ENCODE measurements at places on chromosomes 16 and 17.

- no peak overlapping the region for H3K4me3 ChIP-seq
- H3K27ac ChIP-seq: no peak overlapping the region
- H3K36me3 ChIP-seq: no peaks in the 10 kb centered on the region
- H3K4me1 ChIP-seq: no peaks in the 10 kb centered on the region
- DNase-seq: no peak
- no peaks in the 10 kb centered on the region for H3K27me3 ChIP-seq
Observed at GRCh38 chr16:2726923-2727322, 6.9 kb upstream of the PRSS27 start.

DNA sequence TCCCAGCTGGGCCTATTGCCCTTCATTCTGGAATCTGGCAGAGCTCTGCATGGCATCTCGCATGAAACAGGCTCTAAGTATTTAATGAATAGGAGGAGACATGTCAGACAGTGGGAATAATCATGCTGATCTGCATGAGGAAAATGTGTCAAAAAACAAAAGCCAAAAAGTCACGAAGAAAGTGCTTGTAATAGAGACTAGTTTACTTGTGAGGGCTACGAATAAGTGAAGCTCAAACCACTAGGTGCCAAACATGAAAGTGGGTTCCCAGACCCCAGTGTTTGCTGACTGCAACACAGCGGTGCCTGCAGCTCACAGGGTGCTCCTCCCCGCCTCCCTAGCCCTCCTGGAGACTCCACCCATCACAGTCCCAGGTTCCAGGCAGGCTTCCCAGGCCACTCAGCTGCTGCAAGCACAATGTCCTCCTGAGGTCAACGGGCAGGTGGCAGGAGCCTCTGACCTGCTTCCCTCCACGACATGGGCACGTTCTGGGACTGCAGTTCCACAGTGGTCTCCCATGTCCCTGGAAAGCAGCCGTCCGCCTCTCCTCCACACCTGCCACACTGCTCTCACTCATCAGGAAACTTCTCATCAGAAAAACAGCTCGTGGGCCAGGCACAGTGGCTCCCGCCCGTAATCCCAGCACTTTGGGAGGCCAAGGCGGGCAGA lies 96.5 kb downstream of the ANKRD11 start:
- H3K4me1 ChIP-seq: peaks cover 10% of the 10 kb centered on the region
- H3K27me3 ChIP-seq: no peaks in the 10 kb centered on the region
- no peak for DNase-seq
- no peak overlapping the region for H3K27ac ChIP-seq
- H3K4me3 ChIP-seq: no peak overlapping the region

GRCh38 chr16:55116165-55116920 lies 185.7 kb downstream of the IRX5 start:
- no peak overlapping the region for H3K27ac ChIP-seq
- no peak for DNase-seq
- H3K36me3 ChIP-seq: no peaks in the 10 kb centered on the region
- H3K4me1 ChIP-seq: no peaks in the 10 kb centered on the region

- peaks cover 5% of the 10 kb centered on the region for H3K4me1 ChIP-seq
- H3K36me3 ChIP-seq: peaks cover 4% of the 10 kb centered on the region
- H3K27me3 ChIP-seq: no peaks in the 10 kb centered on the region
Observed at GRCh38 chr17:41382394-41382793, 288 bp upstream of the KRT34 start.

- peak overlapping the region; percentile 78 for H3K4me3 ChIP-seq
- H3K27ac ChIP-seq: no peak overlapping the region
- H3K27me3 ChIP-seq: peaks cover 17% of the 10 kb centered on the region
- no peaks in the 10 kb centered on the region for H3K36me3 ChIP-seq
- no peak for DNase-seq
Observed at GRCh38 chr17:72590882-72591281, 470.1 kb downstream of the SOX9 start.

- no peaks in the 10 kb centered on the region for H3K36me3 ChIP-seq
- H3K27me3 ChIP-seq: no peaks in the 10 kb centered on the region
- peak; percentile 23 for DNase-seq
- no peak overlapping the region for H3K4me3 ChIP-seq
- H3K4me1 ChIP-seq: no peaks in the 10 kb centered on the region
Observed at GRCh38 chr17:74130841-74131240, 72.6 kb upstream of the RPL38 start.

GRCh38 chr17:33113991-33114370 lies 122.3 kb downstream of the SPACA3 start:
- no peak overlapping the region for H3K27ac ChIP-seq
- no peaks in the 10 kb centered on the region for H3K4me1 ChIP-seq
- no peaks in the 10 kb centered on the region for H3K27me3 ChIP-seq
- no peak overlapping the region for H3K4me3 ChIP-seq

GRCh38 chr17:66444031-66444430 lies 141.6 kb downstream of the PRKCA start:
- H3K4me3 ChIP-seq: no peak overlapping the region
- 0 out of 2 replicates have a peak, but pooled peaks cover 2% of the 10 kb centered on the region for H3K4me1 ChIP-seq
- H3K27ac ChIP-seq: no peak overlapping the region
- DNase-seq: no peak

DNA sequence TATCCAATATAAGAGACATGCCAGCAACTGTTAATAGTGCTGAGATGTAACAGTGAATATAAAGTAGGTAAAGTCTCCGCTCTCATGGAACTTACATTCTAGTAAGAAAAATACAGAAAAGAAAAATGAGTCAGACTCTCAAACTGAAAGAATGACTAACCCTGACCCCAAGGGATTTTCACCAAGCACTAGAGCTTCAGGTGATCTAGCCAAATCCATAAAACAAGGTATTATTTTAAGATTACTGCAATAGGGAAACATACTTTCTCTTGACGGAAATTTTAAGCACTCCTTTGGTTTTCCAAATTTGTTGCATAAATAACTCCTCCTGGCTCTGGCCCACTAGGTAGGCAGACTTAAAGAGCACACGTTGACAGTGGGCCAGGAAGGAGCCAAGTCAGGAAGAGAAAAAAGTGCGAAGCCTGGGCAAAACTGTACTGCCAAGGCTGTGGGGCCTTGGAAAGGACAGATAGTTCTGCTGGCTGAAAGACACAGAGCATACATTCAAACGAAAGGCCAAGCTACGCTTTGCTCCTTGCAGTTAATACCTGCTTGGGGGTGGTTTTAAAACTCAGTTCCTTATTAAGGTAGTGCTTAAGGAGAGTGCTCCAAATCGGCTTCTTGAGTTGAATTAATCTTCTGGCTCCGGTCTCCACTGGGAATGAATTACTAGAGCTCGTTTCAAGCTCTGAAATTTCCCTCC lies 1.4 kb downstream of the GOT2 start:
- no peak overlapping the region for H3K27ac ChIP-seq
- no peaks in the 10 kb centered on the region for H3K27me3 ChIP-seq
- no peak for DNase-seq
- peaks cover 8% of the 10 kb centered on the region for H3K36me3 ChIP-seq
- peak overlapping the region; percentile 91 for H3K4me3 ChIP-seq

DNA sequence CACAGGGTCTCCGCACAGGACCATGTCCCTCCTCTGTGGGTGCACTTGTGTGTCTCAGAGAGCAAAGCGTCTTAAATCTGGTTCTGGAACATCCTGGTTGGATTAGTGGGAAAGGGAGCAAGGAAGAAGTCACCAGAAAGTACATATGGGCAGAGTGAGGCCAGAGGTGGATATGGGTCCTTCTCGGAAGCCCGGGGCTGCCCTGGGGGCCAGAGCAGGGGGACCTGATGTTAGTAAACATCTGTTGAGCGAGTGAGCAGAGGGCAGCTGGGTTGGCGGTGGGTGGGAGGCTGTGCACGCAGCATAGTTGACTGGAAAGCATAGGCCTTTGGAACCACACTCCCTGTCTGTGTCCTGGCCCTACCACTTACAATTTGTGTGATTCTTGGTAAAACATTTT lies 22.7 kb downstream of the UNC13D start:
- peaks cover 20% of the 10 kb centered on the region for H3K36me3 ChIP-seq
- no peak for DNase-seq
- H3K4me3 ChIP-seq: no peak overlapping the region
- no peaks in the 10 kb centered on the region for H3K4me1 ChIP-seq
- no peaks in the 10 kb centered on the region for H3K27me3 ChIP-seq
- H3K27ac ChIP-seq: no peak overlapping the region

GRCh38 chr17:67243284-67243683 lies 1.7 kb downstream of the HELZ start:
- no peak overlapping the region for H3K27ac ChIP-seq
- peaks cover 5% of the 10 kb centered on the region for H3K36me3 ChIP-seq
- H3K4me3 ChIP-seq: peak overlapping the region; percentile 88
- no peak for DNase-seq
- no peaks in the 10 kb centered on the region for H3K27me3 ChIP-seq

GRCh38 chr17:40317345-40317873 lies 8.4 kb downstream of the RARA start:
- no peak overlapping the region for H3K27ac ChIP-seq
- H3K4me3 ChIP-seq: peak overlapping the region; percentile 94
- H3K36me3 ChIP-seq: no peaks in the 10 kb centered on the region
- peaks cover 8% of the 10 kb centered on the region for H3K4me1 ChIP-seq

DNA sequence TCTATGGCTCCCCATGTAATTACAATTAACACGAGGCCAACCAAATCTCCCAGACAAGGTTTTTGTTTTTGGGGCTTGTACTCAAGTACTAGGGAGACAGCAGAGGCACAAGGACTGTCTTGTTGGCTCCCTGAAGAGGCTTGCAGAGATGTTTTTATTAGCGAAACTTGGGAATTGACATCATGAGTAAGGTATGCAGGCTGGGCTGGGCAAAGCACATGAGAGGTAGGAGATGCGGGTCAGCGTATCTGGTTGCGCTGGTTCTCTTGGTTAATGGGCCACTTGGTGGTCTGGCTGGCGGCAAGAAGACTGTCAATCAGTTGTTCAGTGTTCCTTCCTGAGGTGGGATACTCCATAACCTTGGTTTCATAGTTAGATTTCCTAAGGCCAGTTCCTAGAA lies 28.9 kb downstream of the LCMT1 start:
- H3K36me3 ChIP-seq: peaks cover 11% of the 10 kb centered on the region
- H3K4me3 ChIP-seq: no peak overlapping the region
- H3K27me3 ChIP-seq: no peaks in the 10 kb centered on the region
- no peaks in the 10 kb centered on the region for H3K4me1 ChIP-seq

DNA sequence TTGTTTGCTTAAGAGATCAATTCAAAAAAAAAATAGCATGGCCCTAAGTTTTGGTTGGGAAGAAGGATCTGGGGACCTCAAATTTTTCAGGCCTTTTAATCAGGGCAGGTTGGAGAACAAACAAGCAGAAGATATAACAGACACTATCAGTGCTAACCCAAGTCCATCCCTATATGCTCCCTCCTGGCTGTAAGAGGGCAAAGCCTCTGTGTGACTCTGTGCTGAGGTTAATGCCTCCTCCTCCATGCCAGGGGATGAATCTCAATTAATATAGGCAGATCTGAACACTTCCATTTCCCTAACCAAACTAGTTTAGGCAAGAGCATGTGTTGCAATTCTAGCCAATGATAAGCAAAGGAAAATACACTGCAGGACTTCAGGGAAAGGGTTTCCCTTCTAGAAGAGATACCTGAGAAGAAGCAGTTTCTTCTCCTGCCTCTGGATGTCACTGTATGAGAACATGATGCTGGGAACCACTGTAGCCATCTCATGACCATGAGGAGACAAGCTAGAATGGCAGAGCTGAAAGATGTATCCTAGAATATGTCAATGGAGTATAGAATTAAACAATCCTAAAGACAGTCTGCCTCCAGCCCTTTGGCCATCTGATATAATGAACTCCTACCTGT lies 76.0 kb downstream of the CHD9NB start:
- DNase-seq: peak; percentile 32
- no peaks in the 10 kb centered on the region for H3K4me1 ChIP-seq
- H3K27ac ChIP-seq: no peak overlapping the region
- no peaks in the 10 kb centered on the region for H3K27me3 ChIP-seq

GRCh38 chr17:40499551-40500189 lies 1.8 kb downstream of the TNS4 start:
- no peaks in the 10 kb centered on the region for H3K27me3 ChIP-seq
- DNase-seq: peak; percentile 93
- no peaks in the 10 kb centered on the region for H3K36me3 ChIP-seq
- peaks cover 9% of the 10 kb centered on the region for H3K4me1 ChIP-seq

GRCh38 chr17:7095625-7096024 lies 15.6 kb upstream of the CLEC10A start:
- DNase-seq: no peak
- H3K27ac ChIP-seq: no peak overlapping the region
- H3K4me1 ChIP-seq: no peaks in the 10 kb centered on the region
- H3K27me3 ChIP-seq: no peaks in the 10 kb centered on the region
- H3K36me3 ChIP-seq: no peaks in the 10 kb centered on the region

GRCh38 chr17:60888812-60889709 lies 211.4 kb downstream of the BCAS3 start:
- no peak overlapping the region for H3K27ac ChIP-seq
- no peaks in the 10 kb centered on the region for H3K27me3 ChIP-seq
- peaks cover 5% of the 10 kb centered on the region for H3K36me3 ChIP-seq
- no peaks in the 10 kb centered on the region for H3K4me1 ChIP-seq
- no peak for DNase-seq
